Hematopoietic multipotent progenitor cell treated with erythropoietin and hydrocortisone succinate and interleukin-3 and kit ligand, for 6 days (in vitro differentiated cells): ENCODE measurements at places on chromosomes 3 and 15.

- peak; percentile 86 for DNase-seq
These were observed 12.4 kb upstream of the RAB11A start for GRCh38 chr15:65856821-65857455.

DNA sequence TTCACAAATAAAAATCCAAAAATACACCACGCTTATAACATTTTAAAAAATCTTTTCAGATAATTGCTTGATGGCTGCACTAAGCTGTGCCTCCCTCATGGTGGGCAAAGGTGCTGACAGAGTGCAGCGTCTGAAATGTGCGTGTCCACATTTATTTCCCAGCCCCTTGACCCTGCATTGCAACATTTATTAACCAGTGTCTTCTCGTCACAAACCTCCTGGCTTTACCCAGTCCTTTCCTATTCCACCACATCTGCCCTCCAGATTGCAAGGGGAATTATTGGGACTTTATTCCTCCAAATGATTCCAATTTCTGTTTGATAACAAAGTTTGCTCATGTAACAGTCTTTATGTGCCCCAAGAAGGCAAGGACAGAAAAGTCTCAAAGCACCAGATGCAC, 5.5 kb downstream of the RASGRP1 start:
- DNase-seq: no peak

- DNase-seq: no peak
These were observed 176.9 kb downstream of the STAC start for GRCh38 chr3:36557021-36557707.

- no peak for DNase-seq
These were observed 8.8 kb upstream of the PRKAR2A start for GRCh38 chr3:48856469-48856868.

DNA sequence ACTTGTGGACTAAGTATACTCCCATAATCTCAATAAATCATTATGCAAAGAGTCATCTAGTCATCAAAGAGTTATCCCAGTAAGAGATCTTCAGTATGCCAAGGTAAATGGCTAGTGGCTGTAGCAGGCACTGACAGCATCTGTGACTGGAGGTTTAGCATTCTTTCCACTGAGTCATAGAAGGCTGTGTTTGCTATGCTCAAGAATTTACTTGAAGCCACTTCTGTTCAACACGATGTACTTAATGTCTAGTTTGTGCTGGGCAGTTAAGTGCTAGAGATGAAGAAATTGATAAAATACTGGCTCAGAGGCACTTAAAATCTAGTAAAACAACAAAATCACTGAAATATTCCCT, 13.0 kb downstream of the ZBED2 start:
- DNase-seq: no peak

DNA sequence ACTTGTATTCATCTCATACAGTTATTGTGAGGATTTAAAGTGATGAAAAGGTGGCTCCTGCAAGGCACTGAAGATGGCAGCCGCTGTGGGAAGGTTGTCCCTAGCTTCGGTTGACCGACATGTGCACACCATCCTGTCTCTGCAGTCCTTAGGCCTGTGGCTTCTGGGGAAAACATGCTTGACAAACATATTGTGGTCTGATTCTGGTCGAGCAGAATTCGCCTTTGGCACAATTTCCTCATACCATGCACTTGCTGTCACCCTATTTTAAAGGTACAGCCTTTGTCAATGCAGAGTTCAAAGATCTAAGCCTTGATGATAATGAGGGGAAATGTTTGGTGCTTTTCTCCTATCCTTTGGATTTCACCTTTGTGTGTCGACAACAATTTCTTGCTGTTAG, 50.9 kb downstream of the PRICKLE2 start:
- DNase-seq: no peak

- DNase-seq: no peak
These were observed 88.8 kb upstream of the PLXND1 start for GRCh38 chr3:129695230-129695629.

DNA sequence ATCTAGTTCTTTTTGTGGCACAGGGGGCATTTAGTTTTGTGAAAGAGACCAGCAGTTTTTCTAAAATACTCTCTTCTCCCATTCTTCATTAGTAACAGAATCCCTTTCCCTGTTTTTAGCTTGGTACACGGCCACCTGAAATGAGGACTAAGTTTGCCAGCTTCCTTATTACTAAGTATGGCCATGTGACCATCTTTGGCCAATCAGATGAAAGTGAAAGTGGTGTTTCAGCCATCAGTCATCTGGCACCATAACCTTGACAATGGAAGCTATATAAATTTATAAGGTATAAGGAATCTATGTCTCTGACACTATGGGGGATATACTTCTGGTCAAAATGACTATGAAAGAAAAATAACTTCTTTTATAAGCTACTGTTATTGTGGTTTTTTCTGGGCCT, 570.4 kb downstream of the AGBL1 start:
- DNase-seq: no peak

GRCh38 chr3:143252931-143253330, 133.4 kb downstream of the CHST2 start:
- no peak for DNase-seq

GRCh38 chr3:71491154-71491752, 92.3 kb downstream of the FOXP1 start:
- DNase-seq: no peak

DNA sequence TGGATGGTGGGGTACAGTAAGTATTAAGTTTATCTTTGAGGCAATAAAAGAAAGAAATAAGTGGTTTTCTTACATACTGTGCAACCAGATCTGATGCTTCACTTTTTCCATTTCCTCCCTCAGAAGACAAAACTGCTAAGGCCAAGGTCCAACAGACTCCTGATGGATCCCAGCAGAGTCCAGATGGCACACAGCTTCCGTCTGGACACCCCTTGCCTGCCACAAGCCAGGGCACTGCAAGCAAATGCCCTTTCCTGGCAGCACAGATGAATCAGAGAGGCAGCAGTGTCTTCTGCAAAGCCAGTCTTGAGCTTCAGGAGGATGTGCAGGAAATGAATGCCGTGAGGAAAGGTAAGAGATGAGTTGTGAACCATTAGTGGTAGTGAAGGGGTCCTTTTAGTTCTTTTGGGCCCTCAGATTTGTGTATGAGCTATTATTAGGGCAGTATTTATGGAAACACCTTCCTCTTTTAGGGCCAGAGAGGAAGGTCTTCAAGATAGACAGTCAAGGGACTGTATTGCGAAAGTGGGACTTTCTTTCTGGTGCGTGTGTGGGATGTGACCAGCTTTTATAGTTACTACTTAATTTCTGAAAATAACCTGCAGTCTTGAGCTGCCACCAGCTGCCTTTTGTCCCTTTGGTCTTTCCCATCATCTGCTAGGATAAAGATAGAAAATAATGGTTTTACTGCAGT, 4.6 kb downstream of the ALAS1 start:
- DNase-seq: peak; percentile 68

DNA sequence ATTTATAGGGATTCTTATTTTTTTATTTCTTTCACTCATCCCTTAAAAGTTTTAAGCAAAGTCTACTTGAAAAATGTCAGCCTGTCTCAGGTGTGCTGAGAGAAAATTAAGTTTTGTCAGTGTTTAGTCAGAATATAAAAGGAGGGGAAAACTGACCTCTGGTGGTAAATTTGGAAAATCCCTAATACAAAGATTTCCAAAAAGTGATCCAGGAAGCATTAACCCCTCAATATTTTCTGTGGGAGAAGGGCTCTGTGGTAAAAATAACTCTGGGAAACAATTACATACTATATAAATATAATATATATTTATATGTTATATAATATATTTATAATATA, 41.0 kb upstream of the FRMD4B start:
- no peak for DNase-seq

DNA sequence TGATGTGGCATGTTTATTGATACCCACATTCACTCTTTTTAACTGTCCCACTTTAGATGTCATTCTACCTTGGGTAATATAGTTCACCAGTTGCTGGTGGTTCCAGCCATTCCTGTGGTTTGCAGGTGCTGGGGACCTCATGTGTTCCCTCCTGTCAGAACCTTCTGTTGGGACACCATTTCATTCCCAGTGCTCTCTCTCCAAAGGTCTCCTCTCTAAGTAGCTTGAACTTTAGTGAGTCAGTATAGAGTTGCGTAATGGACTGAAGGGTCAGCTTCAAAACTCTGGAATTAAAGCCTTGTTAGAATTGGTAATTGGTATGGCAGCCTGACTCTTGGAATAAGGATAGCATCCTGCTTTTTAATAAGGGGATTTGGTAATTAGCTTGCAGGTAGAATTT, 108.5 kb downstream of the PLCL2 start:
- DNase-seq: no peak

DNA sequence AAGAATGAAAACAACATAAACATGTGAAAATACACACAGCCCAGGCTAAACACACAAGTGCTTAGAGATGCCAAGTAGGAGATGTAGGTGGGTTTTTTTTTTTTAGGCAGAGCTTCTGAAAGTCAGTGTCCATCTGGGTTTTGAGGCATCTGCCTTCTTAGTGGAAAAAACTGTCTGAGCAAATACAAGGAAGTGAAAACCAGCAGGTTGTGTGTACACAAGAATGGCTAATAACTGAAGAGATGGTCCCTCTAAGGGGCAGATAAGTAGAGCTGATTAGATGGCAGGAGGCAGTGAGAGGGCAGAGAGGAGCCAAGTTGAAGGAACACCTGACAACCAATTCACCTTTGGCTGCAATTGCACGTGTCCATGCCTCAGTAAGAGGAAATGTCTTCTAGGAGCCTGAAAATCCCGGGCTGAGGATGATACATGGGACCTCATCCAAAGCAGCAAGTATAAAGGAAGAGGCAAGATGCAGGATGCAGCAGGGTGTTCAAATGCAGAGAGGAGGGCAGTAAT, 34.9 kb downstream of the CYP19A1 start:
- no peak for DNase-seq

GRCh38 chr3:13085081-13085845, 12.0 kb upstream of the IQSEC1 start:
- DNase-seq: no peak

GRCh38 chr3:38268522-38268921, 2.9 kb downstream of the SLC22A13 start:
- DNase-seq: peak; percentile 54

GRCh38 chr3:107193116-107193515, 184.1 kb upstream of the CCDC54 start:
- DNase-seq: no peak

GRCh38 chr3:126005951-126006350, 37.0 kb downstream of the ROPN1B start:
- peak; percentile 9 for DNase-seq

GRCh38 chr15:74422652-74423430, 10.9 kb downstream of the SEMA7A start:
- peak; percentile 50 for DNase-seq

- no peak for DNase-seq
These were observed 25.0 kb upstream of the BFSP2 start for GRCh38 chr3:133374708-133375402.

DNA sequence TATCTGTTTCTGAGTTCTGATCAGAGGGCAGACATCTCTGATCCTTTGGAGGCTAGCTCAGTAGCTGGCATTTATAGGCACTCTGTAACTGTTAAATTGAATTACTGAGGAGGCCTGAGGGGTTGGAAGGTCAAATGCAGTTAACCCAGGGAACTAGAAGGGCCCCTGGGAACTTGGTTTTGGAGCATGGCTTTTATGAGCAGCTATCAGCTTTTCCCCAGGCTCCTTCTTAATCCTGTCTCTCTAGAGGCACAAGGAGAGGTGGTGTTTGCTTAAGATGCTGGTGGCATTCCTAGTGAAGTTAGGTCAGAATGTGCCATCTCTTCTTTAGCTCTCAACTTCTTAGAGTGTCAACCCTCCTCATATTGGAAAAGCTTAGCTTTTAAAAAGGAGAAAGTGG, 128.9 kb downstream of the LPP start:
- DNase-seq: no peak

DNA sequence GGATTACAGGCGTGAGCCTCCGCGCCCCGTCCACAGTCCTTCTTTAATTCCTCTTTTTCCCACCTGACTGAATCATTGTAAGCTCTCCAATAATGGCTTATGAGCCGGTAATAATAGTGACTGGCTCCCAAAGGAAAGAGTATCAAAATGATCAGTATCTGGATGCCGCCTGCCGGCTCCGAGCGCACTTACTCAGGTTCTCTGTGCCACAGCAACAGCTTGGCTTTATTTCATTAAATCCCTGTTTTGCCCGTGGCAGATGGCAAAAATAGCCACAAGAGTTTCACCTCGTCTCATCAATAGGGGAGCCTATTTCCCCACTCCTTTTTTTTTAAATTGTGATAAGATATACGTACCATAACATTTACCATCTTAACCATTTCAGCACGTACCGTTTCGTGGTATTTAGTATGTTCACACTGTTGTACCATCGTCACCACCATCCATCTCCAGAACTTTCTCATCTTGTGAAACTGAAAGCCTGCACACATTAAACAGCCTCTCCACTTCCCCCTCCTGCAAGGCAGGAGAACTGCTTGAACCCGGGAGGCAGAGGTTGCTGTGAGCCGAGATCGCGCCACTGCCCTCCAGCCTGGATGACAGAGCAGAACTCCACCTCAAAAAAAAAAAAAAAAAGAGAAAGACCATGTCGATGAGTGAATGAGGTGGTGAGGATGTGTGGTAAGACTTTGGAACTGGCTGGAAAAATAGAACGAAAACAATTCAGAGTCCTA, 80.7 kb upstream of the DLG1 start:
- DNase-seq: no peak

- DNase-seq: no peak
These were observed 334.8 kb downstream of the RORA start for GRCh38 chr15:60894347-60894746.

- DNase-seq: no peak
These were observed 161.1 kb upstream of the BCL6 start for GRCh38 chr3:187906416-187906815.

DNA sequence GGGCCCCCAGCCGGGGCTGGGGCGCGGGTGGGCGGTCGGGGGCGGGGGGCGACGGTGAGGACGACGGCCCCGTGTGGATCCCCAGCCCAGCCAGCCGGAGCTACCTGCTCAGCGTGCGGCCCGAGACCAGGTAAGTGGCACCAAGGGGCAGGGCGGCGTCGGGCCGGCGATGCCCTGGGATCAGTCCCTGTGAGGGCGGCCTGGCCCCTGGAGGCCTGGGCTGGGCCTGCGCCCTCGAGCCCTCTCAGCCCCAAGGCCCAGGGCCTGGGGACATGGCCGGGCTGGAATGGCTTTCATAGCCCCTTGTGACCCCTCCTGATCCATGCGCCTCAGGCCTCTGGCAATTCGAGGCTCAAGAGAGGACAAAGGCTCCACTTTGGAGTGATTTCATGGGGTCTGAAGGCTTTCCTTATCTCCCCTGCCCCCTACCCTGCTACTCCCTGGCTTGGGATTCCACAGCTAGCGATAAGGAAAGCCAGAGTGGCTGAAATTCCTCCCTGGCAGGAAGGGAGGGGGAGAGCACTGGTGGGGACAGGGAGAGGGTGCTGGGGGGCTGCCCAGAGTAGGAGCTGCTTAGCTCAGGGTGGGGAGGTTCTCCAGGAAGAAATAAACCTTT, 418 bp downstream of the ALPK3 start:
- peak; percentile 30 for DNase-seq
